Neural crest cell (in vitro differentiated cells): ENCODE measurements at places on chromosomes 2 and 18. TPM values are rescaled to one million over a fixed set of nuclear protein-coding genes. Genes with fewer than 3 reads are reported as not detected.

DNA sequence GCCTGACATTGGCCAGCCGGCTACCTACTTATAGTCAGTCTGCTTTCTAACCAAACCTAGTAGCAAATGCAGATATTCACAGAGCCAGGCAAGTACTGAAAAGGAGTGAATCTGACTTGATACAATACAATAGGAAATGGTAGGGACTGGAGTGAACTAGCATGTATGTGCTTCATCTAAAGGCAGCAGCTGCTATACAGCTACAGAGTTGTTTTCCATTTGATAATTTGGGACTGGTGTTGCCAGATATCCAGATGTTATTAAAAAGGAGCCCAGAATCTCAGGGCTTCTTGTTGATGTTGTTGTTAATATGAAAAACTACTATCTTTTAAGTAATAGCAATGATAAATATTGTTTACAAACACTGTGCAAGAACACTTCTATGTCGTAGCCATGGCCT lies 159.4 kb downstream of the BABAM2 start:
- DNase-seq: no peak

DNA sequence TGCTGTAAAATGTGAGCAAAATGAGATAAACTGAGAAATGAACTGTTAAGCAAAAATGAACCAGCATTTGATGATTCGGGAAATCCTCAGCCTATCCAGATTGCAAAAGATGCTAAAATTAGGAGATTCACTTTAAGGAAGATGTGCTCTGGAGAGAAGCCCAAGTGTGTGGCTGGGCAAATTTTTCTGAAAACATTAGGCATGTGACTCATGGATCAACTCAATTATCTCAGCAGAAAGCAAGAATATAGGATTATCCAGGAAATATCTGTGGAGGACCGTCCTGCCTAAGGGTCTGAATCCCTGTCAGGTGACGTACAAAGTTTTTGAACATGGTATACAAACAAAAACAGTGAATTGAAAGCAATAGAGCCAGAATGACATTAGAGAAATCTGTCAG lies 1268.3 kb upstream of the TMEFF2 start:
- no peak for DNase-seq

Gene LYPD6B
- not detected in 2 replicates for total RNA-seq

Gene SIX3
- total RNA-seq: not detected in 2 replicates

Gene NEURL3
- 0.21 TPM in 1 of 2 replicates, not detected in the other for total RNA-seq

DNA sequence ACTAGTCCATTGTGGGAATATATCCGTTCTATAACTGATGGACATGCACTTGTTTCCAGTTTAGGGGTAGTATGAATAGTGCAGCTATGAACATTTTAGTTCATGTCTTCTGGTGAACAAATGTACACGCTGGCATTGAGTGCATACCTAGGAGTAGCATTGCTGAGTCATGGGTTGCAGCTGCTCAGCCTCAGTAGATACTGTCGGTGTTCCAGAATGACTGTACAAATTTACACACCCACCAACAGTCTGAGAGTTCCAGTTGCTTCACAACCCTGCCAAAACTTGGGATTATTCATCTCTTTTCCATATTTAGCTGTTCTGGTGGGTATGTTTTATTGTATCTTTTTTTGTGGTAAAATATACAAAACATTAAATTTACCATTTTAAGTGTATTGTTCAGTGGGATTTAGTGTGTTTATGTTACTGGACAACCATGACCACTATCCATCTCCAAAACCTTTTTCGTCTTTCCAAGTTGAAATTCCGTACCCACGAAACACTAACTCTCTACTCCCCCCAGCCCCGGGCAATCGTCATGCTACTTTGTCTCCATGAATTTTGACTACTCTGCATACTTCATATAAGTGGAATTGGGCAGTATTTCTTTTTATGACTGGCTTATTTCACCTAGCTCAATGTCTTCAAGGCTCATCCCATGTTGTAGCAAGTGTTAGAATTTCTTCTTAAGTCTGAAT lies 281.0 kb downstream of the PRKCE start:
- DNase-seq: no peak

Gene CHPF
- total RNA-seq: 27.0 and 30.0 TPM in 2 replicates

DNA sequence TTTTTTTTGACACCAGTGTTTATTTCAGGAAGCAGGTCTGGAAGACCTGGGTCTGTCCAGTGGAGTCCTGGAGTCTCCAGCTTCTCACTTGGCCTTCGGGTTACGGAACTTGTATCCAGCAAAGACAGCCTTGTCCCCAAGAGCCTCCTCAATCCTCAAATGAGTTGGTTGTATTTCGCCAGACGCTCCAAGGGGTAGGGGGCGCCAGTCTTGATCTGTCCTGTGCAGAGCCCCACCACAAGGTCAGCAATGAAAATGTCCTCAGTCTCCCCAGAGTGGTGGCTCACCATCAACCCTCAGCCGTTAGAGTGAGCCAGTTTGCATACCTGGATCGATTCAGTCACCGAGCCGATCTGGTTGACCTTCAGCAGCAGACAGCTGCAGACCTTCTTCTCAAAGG lies 21.9 kb downstream of the ASXL2 start:
- no peak for DNase-seq

- DNase-seq: no peak
Measured at GRCh38 chr2:28356095-28356911, 36.4 kb upstream of the FOSL2 start.

GRCh38 chr2:83528767-83529166 lies 930.3 kb downstream of the SUCLG1 start:
- no peak for DNase-seq

GRCh38 chr2:197450465-197450864 lies 2.9 kb upstream of the COQ10B start:
- no peak for DNase-seq
